ENCODE measurements at places on chromosomes 12 and 14.

DNA sequence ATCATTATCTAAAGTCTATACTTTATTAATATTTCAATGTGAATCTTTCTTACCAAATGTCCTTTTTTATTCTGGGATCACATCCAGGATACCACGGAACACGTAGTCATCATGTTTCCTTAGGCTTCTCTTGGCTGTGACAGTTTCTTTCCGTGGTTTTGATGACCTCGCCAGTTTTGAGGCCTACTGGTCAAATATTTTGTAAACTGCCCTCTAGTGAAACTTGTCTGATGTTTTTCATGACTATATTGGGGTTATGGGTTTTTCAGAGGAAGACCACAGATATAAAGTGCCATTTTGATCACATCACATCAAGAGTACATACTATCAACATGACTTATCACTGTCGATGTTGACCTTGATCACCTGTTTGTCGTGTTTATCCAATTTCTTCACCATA is 14.1 kb upstream of the SERPINA6 start:
- no peak for DNase-seq

GRCh38 chr12:121535150-121536053 is 45.4 kb downstream of the KDM2B start:
- no peak for DNase-seq

DNA sequence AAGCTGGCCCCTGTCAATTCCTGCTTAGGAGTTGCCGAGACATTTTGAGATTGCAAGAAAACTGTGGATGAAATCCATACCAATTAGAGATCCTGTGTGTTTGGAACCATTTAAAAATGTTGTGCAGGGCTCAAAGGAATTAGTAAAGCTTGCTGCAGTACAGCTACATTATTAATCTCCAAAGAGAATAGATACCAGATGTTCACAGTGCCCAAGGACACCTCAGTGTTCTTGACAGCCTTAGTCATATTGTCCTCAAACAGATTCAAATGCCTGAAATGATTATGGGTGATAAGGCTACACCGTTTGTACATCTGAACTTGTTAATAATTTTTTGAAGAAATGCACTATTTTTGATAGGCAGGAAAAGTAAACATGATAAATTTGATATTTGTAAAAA is 164.6 kb downstream of the MSRB3 start:
- DNase-seq = no peak

- no peak for DNase-seq
Measured at GRCh38 chr12:83003026-83003425, 316.3 kb downstream of the TMTC2 start.

- no peak for DNase-seq
Measured at GRCh38 chr14:68553311-68553710, 239.6 kb downstream of the ZFP36L1 start.

DNA sequence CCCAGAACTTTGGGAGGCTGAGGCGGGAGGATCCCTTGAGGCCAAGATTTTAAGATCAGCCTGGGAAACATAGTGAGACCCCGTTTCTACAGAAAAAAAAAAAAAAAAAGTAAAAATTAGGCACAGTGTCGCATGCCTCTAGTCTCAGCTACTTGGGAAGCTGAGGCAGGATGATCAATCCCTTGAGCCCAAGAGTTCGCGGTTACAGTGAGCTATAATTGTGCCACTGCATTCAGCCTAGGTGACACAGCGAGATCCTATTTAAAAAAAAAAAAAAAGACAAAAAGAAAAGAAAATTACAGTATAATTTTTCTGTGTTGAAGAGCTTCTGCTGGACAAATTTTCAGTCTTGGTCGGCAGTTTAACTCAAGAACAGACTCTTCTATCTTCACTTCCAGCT is 133.9 kb upstream of the FGD4 start:
- DNase-seq = no peak

- DNase-seq = no peak
Measured at GRCh38 chr14:73630009-73630780, 14.6 kb upstream of the DNAL1 start.

DNA sequence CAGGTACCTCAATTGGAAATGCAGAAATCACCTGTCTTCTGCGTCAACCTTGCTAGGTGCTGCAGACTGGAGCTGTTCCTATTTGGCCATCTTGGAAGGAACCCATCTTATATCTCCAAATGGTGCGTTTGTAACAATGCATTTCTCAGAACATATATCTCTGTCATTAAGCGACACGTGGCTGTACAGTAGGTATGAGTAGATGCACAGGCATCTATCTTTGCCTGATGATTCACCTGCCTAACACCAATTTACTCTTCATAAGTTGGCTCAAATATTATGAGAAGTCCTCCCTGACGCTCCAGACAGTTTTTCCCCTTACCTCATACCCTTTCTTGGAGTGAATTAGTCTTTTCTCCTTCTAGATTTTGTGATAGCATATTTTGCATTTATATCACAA is 44.2 kb downstream of the GPR137C start:
- no peak for DNase-seq

- DNase-seq = no peak
Measured at GRCh38 chr12:112236386-112236785, 111.0 kb downstream of the TRAFD1 start.

GRCh38 chr14:90777358-90777757 is 38.9 kb downstream of the TTC7B start:
- DNase-seq = no peak

GRCh38 chr12:3755898-3756297 is 3.0 kb upstream of the CRACR2A start:
- no peak for DNase-seq

- DNase-seq = no peak
Measured at GRCh38 chr12:30142301-30142700, 358.6 kb upstream of the TMTC1 start.

DNA sequence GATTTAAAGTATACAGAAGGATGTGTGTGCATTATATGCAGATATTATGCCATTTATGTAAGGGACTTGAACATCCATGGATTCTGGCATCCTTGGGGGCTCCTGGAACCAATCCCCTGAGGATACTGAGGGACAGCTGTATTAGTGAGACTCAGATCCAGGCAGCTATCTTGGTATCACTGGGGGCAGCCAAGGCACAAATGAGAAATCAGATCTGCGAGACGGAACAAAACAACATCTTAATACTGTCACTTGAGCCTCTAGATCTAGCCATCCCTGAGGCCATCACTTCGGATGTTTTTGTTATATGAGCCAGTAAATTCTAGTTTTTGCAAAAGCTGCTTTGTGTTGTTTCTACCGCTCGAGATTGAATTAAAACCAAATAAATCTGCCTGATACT is 175.1 kb upstream of the SFSWAP start:
- DNase-seq = no peak

DNA sequence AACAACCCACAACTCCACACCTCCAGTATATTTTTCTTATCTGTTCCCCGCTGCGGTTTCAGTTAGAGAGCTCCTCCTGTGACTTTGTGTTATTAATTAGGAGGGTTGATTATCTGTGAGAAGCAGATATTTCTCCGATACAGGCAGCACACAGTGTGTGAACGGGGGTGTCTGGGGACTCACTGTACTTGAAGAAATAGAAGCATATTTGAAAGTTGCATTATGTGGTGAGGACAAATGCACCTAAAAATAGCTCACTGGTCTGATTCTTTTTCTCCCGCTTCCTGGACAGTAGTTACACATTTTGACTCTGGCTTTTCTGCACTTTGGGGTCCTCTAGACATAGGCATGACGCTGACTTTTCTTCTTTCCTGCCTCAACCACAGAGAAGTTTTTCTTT is 277.7 kb downstream of the VRK1 start:
- DNase-seq = no peak

DNA sequence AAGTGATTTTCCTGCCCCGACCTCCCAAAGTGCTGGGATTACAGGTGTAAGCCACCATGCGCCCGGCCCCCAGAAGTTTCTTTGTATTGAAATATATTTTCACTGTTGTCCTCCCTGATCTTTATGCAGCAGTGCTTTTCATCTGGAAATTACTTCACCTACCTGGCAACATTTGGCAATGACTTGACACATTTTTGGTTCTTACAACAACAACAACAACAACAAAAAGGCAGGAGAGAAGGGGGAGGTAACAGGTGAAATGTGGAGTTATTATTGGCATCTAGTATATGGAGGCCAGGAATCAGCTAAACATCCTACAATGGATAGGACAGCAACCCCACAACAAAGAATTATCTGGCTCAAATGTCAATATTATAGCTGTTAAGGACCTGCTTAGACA is 13.9 kb downstream of the FANCM start:
- DNase-seq = no peak

DNA sequence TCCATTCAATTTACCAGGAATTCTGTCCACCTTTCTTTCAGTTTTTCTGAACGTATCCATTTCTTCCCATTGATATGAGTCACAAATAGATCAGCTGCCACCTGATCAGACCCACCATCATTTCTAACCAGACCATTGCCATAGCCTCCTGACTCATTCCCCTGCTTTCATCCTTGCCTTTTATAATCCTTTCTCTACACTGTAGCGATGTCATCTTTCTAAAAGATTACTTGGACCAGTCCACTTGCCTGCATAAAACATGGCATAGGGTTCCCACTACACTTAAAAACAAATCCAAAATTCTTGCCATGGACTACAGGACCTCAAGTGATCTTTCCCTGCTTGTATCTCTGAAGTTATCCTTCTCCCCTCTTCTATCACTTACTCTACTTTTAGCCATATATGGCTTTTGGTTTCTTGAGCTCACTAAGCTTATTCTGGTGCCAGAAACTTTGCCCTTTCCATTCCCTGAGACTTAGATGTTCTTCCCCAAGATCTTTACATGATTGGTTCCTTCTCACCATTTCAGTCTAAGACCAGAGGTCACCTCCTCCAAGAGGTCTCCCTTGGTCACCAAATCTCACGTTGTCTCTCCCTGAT is 149.5 kb upstream of the KRR1 start:
- DNase-seq = no peak

DNA sequence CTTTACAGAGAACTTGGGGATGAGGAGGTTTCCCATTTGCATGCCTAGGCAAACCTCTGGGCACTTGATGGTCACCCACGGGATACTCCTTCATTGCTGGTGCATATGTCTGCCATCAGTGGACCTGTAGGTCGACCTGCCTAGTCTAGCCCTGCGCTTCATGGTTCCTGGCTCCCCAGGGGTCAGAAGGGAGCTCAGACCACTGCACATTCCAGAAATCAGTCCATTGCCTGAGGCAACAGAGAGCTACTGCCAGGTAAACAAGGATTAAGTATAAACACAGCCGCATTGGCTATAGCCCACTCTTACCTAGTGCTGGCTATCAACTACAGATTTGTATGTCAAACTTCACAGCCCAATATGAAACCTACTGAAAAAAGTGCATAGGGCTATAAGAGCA is 476.4 kb downstream of the SOX5 start:
- no peak for DNase-seq

GRCh38 chr12:125083072-125083471 is 17.8 kb downstream of the AACS start:
- DNase-seq = no peak

DNA sequence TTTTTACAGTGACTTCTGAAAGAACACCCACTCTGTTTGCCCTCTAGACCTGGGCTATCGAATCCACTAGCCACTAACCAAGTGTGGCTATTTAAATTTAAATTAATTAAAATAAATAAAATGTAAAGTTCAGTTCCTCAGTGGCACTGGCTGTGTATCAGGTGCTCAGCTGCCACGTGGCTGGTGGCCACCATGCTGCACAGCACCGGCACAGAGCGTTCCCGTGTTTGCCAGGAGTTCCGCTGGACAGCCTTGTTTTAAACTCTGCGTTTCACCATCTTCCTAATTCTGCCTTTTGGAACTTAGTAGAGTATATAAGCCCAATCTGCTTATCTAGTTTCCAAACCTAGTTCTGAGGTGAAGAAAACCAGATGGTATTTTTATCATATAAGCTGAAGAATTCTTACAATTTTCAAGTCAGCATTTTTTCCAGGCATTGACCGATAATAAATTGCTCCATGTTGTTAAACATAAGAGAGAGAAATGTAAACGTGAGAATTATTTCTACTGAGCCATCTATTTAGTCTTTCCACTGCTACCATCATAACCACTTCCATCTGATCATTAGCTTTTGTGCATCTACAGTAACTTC is 339.0 kb downstream of the CACNA1C start:
- no peak for DNase-seq

GRCh38 chr14:34164162-34164864 is 213.4 kb upstream of the EGLN3 start:
- DNase-seq = no peak

- no peak for DNase-seq
Measured at GRCh38 chr12:6306599-6307220, 3.8 kb upstream of the PLEKHG6 start.

GRCh38 chr14:52998376-52999015 is 47.6 kb upstream of the FERMT2 start:
- no peak for DNase-seq

- no peak for DNase-seq
Measured at GRCh38 chr12:55637467-55637866, 775 bp downstream of the OR10P1 start.

GRCh38 chr12:108825201-108825950 is 32.0 kb downstream of the SSH1 start:
- DNase-seq = no peak

DNA sequence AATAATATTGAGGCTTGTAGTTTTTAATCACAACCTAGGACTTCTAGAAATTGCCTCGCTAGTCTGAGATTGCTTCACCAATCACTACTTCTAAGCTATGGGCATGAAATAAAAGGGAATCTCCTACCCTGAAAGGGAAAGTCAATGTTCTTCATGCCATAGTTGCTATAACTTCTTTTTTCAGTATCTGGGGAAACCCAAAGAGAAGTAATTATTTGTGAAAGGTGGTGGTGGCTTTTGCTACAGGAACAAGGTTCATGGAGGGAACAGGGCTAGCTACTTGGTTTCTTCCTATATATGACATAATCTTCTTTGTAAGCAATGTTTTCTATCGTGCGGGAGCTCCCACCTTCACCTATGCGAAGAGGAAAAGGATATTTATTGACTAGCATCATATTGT is 61.6 kb upstream of the DNM1L start:
- no peak for DNase-seq

GRCh38 chr14:101683365-101683764 is 78.1 kb upstream of the PPP2R5C start:
- DNase-seq = no peak

DNA sequence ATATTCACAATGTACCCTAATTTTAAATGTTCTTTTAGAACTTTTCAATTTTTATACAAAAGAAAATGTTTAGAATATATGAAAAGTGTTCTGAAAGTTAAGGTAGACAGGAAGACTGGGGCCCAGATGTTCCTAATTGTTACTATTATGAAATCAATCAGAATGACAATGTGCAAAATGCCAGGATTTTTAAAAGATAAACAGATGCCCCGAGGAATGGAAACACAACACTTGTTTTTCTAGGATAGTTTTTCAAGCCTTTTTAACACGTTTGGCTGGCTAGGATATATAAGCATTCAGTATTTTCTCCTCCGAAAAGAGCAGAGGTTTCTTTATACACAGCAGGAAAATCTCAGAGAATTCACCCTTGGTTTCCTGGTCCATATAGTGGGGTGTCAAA is 106.8 kb downstream of the ESR2 start:
- no peak for DNase-seq
